ENCODE measurements at places on chromosomes 5 and 9.
A peak's percentile ranks its signal among the peaks of the same experiment; 100 is the strongest.

- no peak for DNase-seq
These were observed 45.3 kb upstream of the GALNT10 start for GRCh38 chr5:154145268-154145667.

GRCh38 chr9:127083138-127083980 is 39.1 kb downstream of the ANGPTL2 start:
- DNase-seq = no peak

- no peak for DNase-seq
These were observed 112.1 kb downstream of the IRX2 start for GRCh38 chr5:2639425-2639824.

- DNase-seq = no peak
These were observed 233.2 kb downstream of the FBXL17 start for GRCh38 chr5:108148715-108149139.

GRCh38 chr5:58622936-58623871 is 40.3 kb downstream of the RAB3C start:
- no peak for DNase-seq

- no peak for DNase-seq
These were observed 795 bp upstream of the PJA2 start for GRCh38 chr5:109410389-109411148.

- DNase-seq = no peak
These were observed 21.8 kb upstream of the PPP2CA start for GRCh38 chr5:134247428-134248224.

- DNase-seq = no peak
These were observed 59.6 kb downstream of the ATG10 start for GRCh38 chr5:82031220-82032119.

DNA sequence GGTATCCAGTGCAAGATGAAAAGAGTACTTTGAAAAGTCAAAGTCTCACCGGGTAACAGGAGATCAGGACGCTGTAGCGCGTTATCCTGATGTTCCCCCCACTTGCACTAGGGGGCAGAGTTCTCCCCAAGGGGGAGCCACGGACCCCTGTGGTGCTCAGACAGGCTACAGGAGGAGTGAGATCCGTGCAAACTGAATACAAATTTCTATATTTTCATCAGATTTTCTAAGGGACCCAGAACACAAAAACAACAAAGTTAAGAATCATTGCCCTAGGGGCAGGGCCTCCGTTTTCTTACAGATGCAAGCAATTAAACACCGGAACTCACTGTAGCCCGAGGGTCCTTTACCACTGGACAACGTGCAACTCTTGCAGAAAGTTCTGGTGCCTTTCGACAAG is 2.0 kb downstream of the MYO10 start:
- no peak for DNase-seq

- peak; percentile 12 for DNase-seq
These were observed 74.8 kb downstream of the ICE1 start for GRCh38 chr5:5497152-5497788.

GRCh38 chr5:32713770-32714381 is 2.8 kb downstream of the NPR3 start:
- no peak for DNase-seq

- DNase-seq = no peak
These were observed 307.8 kb downstream of the RAB3C start for GRCh38 chr5:58890701-58891085.

DNA sequence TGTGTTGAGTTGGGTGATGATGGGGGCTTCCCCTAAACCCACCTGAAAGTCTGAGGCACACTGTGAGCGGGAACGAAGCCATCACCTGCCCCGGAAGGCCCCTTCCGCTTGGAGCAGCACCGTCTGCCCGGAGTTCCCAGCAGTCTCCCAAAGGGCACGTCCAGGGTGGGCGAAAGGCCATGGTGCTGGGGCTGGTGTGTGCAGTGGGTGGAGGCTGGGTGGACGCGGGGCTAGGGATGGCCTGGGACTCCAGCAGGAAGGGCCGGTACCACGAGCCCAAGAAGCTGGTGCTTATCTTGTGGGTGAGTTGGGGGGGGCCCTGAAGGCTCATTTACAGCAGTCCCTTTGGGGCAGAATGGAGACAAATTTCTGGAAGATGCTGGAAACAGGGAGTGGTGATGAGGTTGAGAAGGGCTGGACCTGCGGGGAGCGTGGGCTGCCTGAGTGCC is 4.6 kb downstream of the FLT4 start:
- no peak for DNase-seq

DNA sequence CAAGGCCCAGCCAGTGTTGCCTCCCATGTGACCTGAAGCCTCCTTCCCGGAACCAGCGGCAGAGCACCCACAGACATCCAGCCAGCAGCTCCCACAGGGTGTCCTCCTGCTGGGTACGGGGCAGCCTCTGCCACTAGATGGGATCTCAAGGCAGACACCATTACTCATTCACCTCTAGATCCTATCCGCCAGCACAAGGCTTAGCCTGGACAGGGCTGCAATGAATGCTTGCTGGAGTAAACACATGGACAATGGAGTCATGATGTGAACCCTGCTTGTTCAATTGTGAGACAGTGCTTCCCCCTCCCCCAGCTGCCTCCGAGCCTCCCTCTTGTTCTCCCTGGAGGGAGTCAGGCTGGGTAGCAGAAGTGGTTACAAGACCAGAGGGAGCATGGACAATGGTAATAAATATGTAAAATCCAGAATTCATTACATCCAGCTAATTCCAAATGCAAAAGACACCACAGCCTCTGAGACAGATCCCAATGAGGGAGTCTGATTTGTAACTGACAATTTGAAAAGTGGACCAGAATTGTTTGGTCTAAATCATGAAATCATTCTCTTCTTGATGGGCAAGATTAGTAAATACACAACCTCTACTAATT is 132.0 kb downstream of the CRB2 start:
- no peak for DNase-seq

DNA sequence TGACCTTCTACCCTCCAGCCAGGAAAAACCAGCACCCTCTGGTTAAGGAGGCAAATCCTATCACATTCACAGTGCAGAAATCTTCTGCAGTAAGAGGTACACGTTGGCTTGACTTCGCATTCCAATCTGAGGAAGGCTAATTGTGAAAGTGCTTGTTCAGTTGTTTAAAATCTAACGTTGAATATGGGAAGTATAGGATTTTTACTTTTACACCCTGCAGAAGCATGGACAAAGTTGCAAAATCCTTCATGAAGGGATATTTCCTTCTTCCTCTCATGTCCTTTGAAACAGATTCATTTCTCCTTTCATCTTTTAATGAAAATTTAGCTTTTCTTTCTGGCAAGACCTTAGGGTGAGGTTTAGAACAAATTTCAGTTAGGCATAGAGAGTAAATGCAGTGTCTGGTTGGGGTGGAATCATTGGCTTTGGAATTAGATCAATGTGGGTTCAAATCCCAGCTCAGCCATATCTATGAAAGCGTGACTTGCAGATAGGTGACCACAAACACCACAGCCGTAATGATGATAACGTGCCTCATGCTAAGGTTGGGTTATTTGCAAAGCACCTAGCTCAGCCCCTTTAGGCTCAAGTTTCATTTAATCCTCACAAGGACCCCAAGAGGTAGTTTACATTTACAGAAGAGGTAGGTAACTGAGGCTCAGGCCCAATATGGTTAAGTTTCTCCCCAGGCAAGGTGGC is 42.2 kb upstream of the C5orf58 start:
- no peak for DNase-seq

DNA sequence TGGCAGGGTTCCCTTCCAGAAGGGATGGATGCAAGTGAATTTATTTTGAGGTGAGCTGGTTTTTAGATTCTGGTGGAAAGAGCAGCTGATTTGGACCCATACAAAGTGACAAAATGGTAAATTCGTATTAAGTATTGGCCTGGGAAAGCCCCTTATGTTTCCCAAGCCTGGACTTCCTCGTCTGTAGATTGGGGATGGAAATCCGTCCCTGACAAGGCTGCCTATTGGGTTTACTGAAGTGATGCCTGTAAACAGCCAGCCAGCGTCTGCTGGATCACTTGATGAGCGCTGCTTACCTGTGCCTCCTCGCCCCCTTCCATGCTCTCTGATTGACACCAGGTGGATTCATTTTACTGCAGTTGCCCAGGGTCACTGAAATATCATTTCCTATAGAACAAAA is 233.8 kb downstream of the GADD45G start:
- no peak for DNase-seq

- no peak for DNase-seq
These were observed 751.2 kb downstream of the BRINP1 start for GRCh38 chr9:118618084-118618483.

- DNase-seq = no peak
These were observed 71.0 kb downstream of the AMBP start for GRCh38 chr9:114006931-114007691.

DNA sequence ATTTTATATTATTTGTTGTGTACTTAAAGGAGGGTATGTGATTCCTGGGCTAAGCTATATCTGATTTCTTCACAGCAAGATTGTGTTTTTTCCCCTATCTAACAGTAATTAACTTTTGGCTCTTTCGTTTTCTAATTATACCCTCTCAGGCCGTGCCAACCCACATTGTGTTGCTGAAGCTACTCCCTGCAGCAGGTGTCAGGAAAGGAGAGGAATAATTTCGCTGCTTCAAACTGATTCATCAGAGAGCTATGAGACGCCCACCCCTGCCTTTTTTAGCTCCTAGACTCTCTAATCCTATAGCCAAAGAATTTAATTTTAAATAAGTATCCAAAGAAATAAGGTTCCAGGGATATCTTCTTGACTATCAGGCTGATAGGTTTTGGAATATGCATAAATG is 3.8 kb downstream of the CAVIN4 start:
- no peak for DNase-seq

DNA sequence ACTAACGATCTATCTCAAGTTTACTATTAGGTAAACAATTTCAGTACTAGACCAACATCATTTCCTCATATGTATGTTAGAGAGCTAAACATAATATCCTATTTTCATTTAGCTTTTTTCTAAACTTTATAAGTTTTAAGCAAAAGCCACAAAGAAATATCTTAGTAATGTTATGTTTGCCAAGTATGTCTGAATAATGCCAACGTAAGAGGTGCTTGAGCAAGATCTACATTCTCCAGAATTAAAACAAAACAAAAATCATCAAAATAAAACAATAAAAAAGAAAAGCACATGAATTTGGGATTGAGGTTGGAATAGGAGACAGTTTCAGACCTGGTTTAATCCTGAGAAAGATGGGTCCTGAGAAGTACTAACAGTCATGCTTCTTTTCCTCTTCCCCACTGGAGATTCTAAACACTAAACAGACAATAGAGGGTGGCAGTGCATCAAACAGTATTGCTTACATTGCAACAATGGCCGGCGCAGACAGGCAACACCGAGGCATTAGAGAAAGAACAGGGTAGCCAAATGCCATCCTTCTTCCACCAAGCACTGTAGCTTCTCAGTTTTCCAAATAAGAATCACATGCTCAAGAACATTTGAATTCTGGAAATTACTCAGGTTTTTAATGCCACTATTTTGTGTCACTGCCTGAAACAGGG is 33.6 kb downstream of the CSNK1A1 start:
- DNase-seq = no peak

DNA sequence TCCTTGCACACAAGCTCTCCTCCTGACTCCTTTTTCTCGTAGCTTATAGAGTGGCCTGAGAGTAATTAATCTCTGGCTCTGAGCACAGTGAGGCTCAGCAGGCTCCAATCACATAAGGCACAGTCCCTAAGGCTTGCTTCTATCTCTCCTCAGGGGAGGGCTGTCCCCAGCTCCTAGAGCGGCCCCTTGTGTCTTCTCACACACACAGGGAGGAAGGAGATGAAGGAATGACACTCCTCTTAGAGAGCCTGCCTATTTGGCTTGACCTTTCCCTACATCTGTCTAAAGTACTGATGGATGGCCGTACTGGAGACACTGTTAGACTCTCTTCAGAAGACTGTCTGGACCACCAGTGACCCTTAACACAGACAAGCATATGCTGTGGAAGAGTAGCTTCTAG is 12.9 kb downstream of the TAS2R1 start:
- DNase-seq = no peak

- DNase-seq = no peak
These were observed 32.5 kb downstream of the IDNK start for GRCh38 chr9:83655433-83655832.

DNA sequence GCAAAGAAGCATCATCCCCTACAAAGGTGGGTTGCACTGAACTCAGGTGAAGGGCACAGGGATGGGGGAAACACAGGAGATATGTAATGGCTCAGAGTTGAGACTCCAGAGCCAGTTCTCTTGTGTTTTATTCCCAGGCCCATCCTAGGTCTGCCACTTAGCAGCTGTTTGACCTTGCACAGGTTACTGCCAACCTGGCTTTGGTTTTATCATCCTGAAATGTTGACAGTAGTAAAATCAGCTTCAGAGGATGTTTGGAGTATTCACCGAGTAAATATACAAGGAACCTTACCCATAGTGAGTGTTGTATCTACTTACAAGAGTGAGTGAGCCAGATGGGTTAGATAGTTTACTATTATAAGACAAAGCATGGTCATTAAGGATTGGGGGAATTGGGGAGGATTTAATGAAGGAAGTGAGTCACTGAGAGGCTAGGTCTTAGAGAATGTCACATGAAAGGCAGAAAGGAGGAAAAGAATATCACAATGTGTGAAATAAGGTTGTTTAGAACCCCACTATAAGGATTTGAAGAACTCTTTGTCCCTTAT is 141.3 kb downstream of the MAN2A1 start:
- DNase-seq = no peak

GRCh38 chr9:76490249-76490990 is 31.4 kb downstream of the GCNT1 start:
- DNase-seq = no peak

GRCh38 chr9:126518763-126519162 is 95.0 kb upstream of the LMX1B start:
- DNase-seq = no peak

GRCh38 chr9:123872710-123873109 is 57.2 kb downstream of the DENND1A start:
- DNase-seq = no peak

DNA sequence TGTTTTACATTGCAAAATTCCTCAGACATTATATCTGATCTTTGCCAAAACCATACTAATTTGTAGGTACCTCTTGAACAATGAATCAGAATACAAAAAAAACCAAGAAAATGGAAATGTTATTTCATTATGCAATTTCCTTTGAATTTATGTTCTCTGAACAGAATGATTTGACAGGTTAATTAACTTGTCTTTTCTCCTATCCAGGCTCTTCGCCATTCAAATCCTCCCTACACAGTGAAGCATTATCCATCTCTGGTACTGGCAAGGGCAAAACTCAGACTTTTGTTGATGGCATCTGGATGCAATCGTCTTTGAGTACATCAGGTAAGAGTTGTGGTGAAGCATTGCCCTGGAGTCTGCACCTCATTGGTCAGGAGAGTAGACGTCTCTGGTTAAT is 655.7 kb upstream of the ITGA1 start:
- no peak for DNase-seq

DNA sequence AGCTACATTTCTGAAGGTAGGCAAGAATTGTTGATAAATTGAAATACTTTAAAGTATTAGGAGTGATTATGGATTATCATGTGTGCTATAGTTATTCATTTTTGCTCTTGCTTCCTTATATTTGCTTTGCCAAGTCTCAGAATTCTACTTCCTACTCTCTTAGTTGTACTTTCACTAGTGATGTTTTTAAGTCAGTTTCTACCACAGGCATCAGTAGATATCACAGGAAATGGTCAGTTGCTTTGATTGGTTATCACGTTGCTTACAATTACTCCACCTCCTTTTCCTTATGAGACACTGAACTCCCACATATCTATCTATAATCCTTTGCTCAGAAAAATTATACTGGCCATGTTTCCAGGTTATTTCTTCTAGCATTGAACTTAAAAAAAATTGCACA is 472.8 kb downstream of the DMRTA1 start:
- DNase-seq = no peak
